ENCODE measurements at places on chromosomes 2 and 18.

DNA sequence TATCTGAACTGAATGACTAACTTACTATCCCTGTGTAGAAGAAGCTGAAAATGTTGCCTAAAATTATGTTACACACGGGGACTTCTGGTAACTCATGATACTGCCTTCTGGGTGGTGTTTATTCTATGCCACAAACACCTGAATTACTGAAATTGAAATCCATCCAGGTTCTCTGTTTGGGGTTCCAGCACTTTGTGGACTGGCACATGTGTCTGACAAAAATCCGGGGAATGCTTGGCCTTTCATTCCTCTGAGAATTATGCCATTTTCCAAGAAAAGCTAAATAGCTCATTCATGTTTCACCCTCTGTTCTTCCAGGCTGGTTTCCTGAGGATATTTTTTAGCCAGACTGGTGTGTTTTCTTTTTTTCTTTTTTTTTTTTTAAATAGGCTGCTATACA, 59.5 kb upstream of the POU3F3 start:
- DNase-seq: no peak

DNA sequence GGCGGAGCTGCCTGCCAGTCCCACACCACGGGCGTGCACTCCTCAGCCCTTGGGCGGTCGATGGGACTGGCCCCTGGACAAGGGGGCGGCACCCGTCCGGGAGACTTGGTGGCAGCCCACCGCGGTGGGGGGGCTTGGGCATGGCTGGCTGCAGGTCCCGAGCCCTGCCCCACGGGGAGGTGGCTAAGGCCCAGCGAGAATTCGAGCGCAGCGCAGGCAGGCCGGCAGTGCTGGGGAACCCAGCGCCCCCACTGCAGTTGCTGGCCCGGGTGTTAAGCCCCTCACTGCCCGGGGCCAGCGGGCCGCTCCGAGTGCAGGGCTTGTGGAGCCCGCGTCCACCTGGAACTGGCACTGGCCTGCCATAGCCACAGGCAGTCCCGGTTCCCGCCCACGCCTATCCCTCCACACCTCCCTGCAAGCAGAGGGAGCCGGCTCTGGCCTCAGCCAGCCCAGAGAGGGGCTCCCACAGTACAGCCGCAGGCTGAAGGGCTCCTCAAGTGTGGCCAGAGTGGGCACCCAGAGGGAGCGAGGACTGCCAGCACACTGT, 742.9 kb upstream of the DDX18 start:
- DNase-seq: no peak

- no peak for DNase-seq
Observed at GRCh38 chr2:8477552-8478470, 204.0 kb upstream of the ID2 start.

DNA sequence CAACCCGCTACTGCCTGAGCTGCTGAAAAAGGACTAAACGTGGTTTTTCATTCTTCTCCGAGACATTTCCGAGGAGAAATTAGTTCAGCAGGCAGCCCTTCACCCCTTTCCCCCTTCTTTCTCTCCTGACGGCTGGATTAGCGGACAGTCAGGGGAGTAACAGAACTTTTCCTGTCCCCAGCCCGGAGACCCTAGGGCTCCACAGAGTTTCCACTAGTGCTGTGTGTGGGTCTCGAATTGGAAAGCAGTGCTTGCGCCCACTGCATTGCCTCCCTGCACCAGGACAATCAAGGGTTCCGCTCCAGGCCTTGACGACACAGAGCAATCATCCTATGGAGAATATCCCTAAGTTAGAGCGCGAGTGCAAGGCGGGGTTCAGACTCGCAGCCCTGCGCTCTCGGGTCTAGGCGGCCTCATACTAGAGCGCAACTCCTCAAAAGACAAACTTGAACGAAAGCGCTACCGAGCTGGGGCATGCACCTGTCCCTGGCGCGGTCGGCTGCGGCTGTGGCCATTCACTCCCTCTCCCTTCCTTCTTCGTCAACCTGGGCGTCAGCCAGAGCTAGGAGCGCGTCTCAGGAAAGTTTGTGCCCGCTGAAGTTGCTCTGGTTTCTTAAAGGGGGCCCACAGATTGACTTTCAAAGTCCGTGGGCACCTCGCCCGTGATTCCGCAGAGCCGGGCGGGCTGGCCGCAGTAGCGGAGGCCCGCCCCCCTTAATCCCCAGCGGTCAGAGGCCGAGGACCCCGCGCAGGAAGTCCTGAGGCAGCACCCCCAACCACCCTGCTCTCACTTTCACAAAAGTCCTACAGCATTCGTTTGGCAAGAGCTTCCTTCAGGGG, 801 bp downstream of the OSR1 start:
- no peak for DNase-seq

GRCh38 chr2:234335661-234336228, 161.1 kb downstream of the ARL4C start:
- DNase-seq: no peak

DNA sequence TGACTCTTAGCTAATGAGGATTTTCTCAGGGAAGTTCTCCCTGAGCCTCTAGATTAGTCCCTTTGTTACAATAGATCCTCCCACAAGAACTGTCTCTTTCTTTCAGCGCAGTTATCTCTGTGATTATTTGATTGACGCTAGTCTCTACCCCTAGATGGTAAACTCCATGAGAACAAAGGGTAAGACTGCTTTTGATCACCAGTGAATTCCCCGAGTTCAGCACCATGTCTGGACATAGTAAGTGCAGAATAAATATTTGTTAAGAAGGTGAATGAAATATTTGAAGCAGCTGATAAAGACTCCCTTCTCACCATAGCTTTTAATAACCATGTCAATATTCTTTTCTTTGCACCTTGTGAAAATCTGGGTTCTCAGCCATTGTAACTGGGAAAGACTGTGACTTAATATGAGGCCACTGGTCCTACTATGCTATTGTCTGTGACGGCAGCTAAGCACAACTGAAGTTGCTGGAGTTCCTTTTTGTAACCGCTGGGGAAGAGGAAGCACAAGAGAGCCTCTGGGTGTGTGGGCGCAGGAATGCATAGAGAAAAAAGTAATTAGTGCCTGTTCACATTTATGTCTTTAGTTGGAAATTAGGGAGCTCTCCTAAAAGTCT, 214.7 kb downstream of the TGIF1 start:
- DNase-seq: no peak

GRCh38 chr2:65708086-65708485, 275.7 kb upstream of the SPRED2 start:
- no peak for DNase-seq

DNA sequence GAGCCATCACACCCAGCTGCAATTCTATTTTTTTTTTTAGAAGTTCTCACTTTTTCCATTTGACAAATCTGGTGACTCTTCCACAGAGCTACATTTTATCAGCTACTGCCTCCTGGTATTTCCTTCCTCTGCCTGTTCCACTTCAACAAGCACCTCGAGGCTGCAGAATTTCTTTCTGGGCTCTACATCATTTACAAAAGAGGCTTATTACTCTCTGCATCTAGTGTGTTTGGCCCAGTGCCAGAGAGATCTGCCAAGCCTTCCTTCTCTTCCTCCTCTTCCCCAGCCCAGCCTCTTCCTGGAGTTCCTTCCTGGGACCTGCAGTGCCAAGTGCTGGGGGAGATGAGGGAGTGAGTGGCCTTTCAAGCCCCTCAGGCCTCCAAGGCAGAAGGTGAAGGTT, 119.6 kb upstream of the ITGA6 start:
- DNase-seq: no peak

GRCh38 chr2:201701646-201702045, 3.2 kb upstream of the MPP4 start:
- DNase-seq: no peak

- no peak for DNase-seq
Observed at GRCh38 chr2:226882606-226883005, 46.8 kb downstream of the RHBDD1 start.

GRCh38 chr2:192298664-192299063, 103.9 kb upstream of the TMEFF2 start:
- DNase-seq: no peak

- DNase-seq: no peak
Observed at GRCh38 chr2:96727431-96727830, 12.4 kb downstream of the LMAN2L start.

DNA sequence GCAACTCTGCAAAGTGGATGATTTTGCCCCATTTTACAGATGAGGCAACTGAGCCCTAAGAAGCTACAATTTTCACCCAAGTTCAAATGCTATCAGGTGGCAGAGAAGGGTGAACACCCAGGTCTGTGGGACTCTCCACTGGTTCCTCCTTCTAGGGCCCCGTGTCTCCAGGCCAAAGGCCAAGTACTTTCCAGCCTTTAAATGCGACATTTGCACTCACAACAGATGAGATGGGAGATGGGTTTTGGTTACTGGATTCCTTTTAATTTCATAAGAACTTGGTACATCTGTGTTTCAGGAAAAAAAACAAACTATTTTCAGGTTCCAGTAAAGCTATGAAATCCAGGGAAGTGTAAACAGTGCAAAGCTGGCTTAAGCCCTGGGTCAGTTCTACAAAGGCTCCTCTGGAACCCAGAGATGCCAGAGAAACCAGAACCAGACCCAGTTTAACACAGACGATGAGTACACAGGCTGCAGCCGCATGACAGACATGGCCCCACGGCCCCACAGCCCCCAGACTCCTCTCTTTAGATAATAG, 361.7 kb downstream of the ANAPC1 start:
- DNase-seq: no peak

- DNase-seq: no peak
Observed at GRCh38 chr2:227057743-227058447, 106.1 kb downstream of the COL4A4 start.

DNA sequence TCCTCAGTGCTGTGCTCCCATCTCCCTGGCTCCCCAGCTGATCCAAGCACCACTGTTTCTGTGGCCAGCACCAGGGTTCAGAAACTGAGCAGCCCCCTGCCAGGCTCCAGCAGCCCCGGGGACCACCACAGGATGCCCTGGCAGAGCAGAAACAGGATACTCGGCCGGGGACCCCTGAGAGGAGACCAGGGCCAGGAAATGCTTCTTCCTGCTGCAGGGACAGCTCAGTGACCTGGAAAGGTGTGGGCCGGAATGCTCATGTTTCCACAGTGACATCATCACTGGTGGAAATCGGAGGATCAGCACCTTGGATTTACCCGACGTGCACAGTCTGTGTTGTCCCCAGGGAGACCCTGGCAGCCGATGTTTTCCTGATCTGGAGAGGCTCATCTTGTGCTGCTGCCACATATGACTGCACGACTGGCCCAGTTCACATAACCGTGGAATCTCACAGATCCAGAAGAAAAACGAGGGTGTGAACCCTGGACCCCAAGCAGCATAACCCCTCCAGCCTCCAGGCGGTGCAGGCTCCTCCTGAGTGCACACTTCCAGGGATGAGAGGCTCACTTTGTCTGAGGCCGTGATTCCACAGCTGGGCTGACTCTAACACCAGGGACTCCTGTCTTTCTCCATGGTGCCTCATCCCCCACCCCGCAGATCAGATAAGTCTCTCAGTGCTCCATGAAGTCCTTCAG, 58.0 kb downstream of the DDX1 start:
- DNase-seq: no peak

- no peak for DNase-seq
Observed at GRCh38 chr2:37167636-37168180, 10.9 kb upstream of the EIF2AK2 start.

GRCh38 chr2:25286025-25286400, 55.7 kb downstream of the DNMT3A start:
- no peak for DNase-seq

DNA sequence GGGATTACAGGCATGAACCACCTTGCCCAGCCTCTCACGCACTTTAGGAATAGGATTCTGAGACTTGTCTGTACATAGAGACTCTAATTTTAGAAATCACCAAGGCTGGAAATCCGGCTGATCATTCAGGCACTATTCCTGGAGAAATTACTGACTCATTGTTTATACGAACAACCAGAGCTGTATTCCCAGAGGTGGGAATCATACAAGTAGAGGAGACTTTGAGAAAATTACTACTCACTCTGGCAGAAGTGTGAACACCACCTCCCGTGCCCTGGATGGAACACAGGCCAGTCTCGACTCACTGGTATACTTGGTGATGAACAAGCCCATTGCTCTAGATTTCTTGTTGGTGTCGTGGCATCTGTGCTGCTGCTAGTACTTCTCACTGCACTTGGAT, 5.8 kb upstream of the ADNP2 start:
- DNase-seq: no peak

DNA sequence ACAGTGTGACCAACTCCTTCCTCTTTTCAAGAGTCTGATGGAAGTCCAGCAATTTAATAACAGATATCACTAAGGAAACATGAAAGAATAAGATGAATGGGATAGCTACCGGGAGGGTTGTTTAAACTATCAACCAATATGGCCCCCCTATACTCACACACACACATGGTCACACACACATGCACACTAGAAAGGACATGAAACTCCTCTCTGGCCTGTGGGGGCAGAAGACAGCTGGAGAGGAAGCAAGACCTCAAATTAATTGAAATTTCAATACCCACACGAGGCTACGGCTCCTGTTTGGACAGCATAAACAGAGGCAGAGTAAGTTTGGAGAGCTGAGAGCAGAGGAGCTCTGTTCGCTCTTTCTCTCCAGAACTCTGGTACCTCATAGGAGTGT, 34.7 kb upstream of the REEP1 start:
- DNase-seq: no peak

DNA sequence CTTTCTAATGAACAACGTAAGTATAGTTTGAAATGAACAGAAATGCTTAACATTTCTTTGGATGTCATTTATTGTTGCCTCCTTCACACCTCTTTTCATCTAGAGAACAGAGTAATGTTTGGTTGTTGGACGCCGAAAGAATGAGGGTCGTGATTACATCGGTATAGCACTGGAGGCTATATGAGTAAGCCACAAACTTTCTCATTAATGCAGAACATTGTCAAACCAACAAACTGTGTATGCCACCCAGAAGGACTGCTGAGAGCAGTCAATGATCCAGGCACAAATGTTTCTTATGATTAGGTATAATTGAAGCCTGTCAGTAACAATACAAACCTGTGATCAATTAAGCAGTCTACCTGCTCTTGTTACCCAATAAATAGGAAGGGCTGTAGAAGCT, 1494.7 kb upstream of the NXPH2 start:
- DNase-seq: no peak

DNA sequence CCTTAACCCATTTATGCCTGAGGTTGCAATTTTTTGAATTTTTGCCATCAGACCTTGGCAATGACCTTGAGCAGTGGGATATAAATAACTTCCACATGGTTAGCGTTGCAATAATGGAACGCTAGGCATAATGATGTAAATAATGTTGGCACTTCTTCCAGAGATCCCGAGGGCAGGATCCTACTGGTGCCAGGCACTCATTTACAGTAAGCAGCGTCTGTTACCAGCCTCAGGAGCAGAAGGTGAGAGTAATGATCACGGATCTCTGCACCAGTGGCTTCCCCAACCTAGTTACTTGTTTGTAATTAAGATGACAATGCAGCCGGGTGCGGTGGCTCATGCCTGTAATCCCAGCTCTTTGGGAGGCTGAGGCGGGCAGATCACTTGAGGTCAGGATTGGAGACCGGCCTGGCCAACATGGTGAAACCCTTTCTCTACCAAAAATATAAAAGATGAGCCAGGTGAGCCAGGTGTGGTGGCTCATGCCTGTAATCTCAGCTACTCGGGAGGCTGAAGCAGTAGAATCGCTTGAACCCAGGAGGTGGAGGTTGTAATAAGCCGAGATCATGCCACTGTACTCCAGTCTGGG, 41.9 kb downstream of the CPO start:
- DNase-seq: no peak

Data from NCI-H1417 treated with DMSO at 0.1 percent for 48 hours (cell line).